ENCODE measurements at places on chromosomes 16 and 17.

GRCh38 chr16:57923841-57924240 lies 47.1 kb downstream of the CNGB1 start:
- DNase-seq = no peak

DNA sequence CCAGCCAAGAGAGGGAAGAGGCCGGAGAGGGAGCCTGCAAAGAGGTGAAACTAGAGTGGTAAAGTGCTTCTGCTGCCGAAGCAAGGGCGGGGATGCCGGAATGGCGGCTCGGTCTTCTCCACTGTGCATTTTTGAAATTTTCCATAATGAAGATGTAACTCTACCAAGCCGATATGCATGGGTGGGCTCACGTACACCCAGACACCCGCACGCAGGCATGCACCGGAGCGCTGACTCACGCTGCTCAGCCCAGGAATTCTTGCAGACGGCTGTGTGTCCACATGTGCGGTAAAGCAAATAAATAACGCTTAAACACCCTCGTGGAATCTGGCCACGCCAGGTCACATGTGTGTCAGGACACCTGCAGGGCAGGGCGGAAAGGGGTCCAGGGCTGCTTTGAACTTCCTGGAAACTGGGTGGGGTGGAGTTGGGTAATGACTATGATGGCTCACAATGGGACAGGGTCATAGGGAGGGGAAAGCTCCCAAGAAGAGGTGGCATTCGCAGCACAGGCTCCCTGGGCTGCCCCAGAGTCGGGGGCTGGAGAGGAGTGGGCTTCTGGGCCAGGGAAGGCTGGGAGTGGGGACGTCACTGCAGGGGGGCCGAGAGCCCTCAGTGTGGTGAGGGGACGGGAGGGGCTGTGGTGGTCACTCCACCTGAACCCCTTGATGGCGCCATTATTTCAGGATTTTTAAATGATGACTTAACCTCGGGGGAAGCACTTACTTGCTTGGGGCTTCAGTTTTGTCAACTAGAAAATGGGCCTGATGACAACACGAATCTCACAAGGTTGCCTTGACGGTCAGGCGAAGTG lies 265.5 kb downstream of the PARN start:
- DNase-seq = no peak

GRCh38 chr17:78089576-78090281 lies 38.8 kb downstream of the TMC6 start:
- no peak for DNase-seq

DNA sequence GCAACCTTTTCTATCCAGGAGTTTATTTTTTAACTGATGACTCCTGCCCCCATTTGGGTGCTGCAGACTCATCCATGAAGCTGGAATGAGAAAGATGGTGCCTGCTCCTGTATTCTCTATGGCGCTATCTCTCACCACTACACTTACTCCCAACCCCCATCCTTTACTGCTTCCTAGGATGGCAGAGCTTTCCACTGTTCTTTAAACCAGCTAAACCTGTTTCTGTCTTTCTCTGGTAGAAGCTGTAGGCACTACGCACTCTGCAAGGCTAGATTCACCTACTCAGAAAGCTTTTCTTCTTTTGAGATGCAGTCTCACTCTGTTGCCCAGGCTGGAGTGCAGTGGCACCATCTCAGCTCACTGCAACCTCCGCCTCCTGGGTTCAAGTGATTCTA lies 47.0 kb downstream of the ADAMTS18 start:
- DNase-seq = no peak

All from nucleus accumbens (tissue), 56 donors.